Tibial nerve (tissue), 4 donors: ENCODE measurements at places on chromosomes 12 and 14.

DNA sequence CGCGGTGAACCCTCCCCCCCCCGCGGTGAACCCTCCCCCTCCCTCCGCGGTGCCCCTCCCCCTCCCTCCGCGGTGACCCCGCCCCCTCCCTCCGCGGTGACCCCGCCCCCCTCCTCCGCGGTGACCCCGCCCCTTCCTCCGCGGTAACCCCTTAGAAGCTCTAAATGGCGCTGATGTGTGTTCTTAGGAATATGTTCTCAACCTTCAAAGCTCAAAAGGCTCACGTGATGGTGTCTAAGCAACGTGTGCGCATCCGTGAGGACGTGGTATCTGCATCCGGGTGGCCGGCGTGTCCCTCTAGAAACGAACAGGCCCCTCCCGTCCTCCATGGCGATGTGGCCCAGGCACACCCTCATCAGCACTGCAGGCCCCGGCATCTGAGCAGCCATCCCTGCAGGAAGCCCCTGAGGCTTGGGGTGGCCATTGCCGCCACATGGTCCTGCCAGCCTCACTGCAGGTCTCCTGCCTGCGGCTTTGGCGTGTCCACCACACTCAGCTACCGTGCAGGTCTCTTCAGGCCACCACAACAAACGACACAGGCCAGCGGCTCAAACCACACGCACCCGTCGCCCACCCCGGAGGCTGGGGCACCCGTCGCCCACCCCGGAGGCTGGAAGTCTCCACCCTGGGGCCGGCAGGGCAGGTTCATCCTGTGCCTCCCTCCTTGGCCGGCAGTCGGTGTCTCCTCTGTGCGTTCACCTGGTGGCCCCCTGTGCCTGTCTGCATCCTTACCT lies 14.5 kb upstream of the FBRSL1 start:
- no peak for DNase-seq

- DNase-seq = no peak
These were observed 59.8 kb downstream of the SIX1 start for GRCh38 chr14:60589442-60589841.

DNA sequence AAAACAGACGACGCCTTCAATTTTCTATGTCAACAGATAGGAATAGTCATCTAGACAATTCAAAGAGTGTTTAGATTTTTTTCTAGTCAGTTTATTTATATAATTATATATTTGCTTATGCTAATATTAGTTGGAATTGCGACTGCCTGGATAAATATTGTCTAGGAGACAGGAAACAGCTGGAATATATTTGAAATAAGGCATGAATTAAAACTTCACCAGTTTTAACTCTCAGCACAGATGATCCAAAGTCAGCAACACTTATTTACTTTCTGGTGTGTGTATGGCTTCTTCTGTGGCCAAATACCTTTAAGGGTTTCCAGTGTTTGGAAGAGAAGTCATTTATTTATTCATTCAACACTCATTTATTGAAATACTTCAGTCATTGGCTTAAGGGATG lies 1215.4 kb upstream of the USP15 start:
- no peak for DNase-seq

DNA sequence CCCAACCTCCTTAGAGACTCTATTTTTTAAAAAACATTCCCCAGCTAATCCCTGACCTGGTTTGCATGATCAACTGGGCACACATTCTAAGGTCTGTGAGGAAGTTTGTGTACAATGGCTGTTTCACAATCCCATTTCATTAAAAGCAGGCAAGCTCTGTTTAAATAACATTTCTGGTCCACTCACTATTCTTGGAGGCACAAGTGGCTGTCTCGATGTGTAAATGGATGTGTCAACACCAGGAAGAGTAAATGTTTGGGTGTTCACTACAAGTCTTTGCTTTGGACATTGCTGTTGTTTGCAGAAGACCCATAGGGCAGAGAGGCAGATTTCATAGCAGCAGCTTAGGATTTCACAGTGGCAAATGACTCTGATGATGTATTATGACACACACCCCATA lies 98.3 kb downstream of the PDZRN4 start:
- no peak for DNase-seq

DNA sequence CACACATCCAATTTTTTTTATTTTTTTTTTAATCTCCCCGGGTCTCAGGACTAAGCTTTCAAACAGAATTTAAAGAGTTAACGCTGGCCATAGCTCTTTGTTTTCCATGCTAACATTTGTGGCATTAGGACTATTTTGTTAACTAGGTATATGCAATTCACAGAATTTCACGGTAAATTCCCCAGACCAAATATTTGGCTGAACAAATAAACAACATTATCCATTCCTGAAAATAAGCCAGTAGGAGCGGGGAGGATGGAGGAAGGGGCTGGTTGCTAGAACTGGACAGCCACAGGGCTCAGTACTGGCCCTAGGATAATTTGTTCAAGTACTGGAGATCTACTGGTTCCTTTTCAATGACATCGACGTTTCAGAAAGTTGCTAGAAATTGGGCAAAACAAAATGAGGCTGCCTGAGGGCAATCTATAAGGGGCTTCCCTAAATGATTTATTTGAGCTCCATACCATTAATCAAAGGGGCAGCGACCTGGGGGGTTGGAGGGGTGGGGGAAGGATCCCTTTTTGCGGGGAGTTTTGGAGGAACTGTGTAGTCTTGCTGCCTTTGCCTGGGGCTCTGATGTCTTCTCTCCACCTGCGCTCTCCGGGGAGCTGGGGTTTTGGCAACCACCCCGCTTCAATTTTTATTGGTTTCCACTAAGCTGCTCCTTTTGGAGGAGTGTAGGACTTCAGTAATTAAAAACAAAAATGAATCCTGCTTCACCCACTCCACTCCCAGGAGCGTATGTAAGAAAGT lies 9.0 kb downstream of the BMP4 start:
- DNase-seq = no peak

DNA sequence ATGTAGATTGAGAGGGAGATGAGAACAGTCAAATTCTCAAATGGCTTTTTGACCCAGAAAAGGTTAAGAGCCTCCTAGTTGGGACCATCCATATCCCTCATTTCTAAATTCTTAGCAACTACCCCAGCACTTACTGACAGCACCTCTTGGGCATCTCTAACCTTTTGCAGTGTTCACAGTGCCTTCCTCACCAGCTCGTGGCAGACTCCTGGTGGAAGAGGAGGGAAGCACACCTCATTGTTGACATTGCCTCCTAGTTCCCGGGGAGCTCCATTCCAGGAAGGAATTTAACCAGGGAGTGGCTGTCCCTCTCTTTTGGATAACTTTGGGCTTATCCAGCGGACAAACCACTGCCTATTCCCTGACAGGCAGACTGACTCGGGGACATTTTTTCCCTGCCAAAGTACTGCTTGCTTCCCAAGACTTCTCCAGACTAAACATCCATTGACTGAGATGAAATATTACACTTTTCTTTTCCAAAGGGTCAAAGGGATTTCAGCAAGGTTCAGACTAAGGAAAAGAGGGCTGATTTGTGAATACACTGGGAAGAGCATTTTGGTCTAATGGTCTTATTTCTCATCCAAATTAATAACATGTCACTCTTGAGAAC lies 9.0 kb upstream of the OR6J1 start:
- DNase-seq = peak; percentile 23

GRCh38 chr12:99746538-99746937 lies 99.0 kb downstream of the GARIN6 start:
- DNase-seq = no peak

DNA sequence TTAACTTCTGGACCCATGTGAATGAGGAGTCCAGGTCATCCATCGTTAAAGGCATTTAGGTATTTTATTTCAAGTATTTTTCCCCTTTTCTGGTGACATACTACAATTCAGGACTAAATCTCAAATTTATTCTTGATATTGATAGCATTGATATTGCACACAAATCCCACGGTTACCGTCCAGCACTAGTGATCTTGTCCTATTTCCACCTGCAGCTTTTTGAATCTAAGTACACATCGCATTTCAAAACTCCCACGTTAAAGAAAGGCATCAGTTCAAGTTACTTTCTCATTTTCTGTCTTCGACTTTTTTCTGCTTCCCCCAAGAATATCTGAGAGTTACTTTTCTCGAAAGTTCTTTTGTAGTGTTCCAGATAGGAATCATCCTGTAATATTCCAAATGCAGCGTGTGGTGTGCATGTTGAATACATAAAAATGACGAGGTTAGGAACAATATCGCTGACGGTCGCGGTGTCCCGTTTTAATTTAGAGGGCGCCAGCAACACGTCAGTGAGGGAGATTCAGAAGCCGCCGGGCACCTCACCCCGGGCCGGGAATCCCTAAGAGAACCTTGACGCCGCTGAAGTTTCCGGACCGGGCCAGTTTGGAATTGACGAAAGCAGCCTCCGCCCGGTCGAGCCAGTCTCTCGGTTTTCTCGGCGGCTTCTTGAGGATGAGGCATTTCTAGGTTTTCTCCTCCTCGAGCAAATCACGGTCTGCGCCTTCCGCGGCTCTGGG lies 569 bp upstream of the RGS6 start:
- peak; percentile 50 for DNase-seq

DNA sequence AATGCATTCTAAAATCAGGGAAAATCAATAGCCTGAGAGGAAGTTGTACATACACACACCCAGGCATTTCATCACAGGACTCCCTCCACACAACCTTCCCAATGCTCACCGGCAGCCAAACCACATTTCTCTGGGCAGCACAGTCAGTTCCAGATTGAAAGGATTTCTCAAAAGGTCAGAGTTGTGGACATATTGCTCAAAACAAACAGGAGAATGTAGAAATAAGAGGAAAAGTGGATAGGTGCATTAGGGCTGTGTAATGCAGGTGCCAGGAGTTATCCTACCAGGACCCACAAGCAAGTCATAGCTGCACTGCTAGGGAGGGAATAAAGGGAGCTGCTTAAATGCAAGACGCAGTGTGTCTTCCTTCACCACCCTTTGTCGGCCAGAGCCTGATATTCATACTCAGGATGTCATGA lies 62.9 kb downstream of the GCH1 start:
- peak; percentile 31 for DNase-seq

DNA sequence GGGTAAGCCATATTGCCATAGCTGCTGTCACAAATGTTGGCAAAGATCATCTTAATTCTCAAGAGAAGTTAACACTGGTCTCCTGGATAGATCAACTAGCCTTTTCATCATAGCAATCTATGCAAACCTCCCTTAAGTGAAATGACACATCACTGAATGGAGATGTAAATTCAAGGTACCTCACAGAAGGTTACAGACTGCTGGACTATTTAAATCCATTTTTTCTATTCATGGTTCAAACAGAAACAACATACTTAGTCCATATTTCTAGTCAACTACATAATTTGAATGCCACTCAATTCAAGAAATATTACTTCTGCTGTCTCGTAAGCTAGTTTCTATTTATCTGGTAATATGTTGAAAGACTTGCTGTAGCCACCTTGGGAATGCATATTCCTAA lies 748.3 kb downstream of the C12orf50 start:
- DNase-seq = no peak

DNA sequence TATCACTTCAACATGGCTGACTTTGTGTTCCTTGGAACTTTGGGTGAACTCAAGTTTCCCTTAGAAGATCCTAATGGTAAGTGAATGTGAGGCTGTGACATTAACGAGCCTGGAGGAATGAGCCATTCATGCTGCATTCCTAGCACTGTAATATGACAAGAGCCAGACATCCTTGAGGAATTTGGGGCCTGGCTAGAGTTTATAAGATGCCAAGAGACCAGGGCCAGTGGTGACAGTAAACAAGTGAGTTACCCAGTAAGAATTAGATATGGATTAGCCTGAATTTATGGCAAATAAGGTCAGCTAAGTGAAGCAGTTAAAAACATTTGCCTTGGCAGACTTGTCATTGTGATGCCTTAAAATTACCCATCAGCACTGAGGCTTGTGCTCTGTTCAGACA lies 232.4 kb downstream of the AKAP6 start:
- no peak for DNase-seq

DNA sequence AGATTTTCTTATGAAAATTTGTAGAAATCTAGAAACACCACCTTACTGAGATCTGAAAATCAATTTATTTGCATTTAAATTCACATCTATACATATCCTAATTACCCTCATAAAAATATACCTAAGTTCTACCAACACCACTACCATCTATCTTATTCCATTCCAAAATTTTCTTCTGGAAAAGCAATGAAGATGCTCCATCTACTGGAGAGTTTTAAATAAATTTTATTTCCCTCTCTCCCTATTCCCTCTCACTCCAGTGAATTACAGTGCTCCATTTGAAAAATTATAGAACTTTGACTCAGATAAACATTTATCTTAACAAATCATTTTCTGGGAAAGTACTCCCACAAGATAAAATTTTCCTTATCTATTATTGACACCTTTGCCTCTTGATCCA lies 2.3 kb upstream of the C14orf39 start:
- no peak for DNase-seq

- DNase-seq = no peak
These were observed 96.2 kb upstream of the FGD4 start for GRCh38 chr12:32303174-32303549.

GRCh38 chr14:58724702-58725101 lies 86.9 kb downstream of the DACT1 start:
- DNase-seq = no peak

DNA sequence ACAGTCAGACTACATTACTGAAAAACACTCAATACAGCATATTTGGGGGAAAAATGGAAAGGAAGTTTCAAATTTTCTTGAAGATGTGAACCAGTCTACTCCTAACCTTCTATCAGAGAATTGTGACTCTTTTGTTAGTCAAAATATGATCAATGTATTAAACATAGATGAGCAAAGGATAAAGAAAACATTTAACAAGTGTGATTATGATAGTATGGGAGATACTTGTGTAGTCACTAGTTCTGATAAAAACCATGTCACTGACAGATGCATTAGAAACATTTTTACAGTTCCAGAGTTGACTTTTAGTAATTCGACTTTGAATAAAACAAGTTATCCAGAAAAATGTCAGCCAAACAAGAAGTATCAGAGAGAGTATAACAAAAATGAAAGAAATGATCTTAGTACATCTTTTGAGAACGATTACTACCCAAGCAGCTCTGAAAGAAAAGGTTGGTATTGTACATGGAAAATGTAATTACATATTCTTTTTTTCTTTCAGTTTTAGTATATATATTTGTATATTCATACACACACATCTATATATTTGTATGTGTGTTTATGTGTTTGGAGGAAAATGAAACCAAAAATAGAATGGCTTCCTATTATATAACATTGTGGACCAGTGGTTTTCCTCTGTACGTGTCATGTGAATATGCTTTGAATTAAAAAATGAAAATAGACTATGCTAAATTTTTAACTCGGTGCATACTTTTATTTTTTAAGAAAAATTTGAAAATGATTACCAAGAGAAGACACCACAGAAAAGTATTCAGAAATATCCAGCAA lies 63.3 kb upstream of the ABCD2 start:
- DNase-seq = no peak

GRCh38 chr14:70907176-70907995 lies at the start of gene PCNX1:
PCNX1 (plus strand) TSS chr14:70907459; CDS start chr14:70907851, 392 bp downstream.
- DNase-seq = peak; percentile 81

- peak; percentile 82 for DNase-seq
These were observed at the start of gene SPATA7 for GRCh38 chr14:88385212-88386101. SPATA7 (plus strand) TSS chr14:88385657; CDS start chr14:88385819, 162 bp downstream.
